ENCODE measurements at places on chromosomes 2 and 18.

- DNase-seq: no peak
Observed at GRCh38 chr2:11683966-11684365, 14.0 kb upstream of the NTSR2 start.

GRCh38 chr18:51884039-51884438 lies 456.0 kb upstream of the DCC start:
- DNase-seq: no peak

DNA sequence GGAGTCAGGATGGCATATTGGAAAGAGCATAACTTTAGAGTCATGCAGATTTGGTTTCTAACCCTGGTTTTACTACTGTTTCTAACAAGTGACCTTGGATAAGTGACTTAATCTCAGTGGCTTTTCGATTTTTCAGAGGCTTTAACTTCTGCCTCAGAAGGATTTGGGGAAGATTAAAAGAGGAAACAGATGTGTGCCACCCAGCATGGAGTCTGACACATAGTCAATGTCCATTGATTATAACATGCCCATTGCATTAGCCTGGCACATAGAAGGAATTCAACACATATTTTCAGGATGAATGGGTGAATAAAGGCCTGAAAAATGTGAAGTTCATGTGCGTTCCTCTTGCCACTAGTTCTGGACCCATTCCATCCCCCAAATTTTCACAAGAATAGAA lies 438.2 kb downstream of the EPHA4 start:
- DNase-seq: no peak

DNA sequence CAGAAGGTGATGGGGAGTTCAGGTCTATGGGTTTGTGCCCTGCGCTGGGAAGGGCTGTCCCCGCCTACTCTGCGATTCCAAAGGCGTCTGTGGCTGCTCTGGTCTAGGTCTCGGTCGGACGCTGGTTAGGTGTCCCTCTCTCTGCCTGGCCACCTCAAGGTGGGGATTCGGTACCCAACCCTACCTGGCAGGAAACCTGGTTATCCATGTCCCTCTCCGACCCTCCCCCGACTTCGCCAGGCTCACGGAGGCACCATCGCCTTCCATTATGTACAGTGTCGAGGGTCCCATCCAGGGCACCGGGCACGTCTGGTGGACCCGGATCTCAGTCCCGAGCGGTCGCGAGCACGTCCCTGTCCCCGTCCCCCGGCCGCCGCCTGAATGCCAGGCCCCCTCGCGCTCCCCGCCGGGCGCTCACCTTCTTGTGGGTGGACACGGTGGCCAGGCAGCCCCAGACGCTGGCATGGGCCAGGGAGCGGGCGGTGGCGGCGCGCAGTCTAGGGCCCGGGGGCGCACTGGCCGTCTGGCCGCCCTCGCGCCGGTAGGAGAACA lies 628 bp downstream of the CREG2 start:
- DNase-seq: no peak

- no peak for DNase-seq
Observed at GRCh38 chr18:50627594-50628532, 68.0 kb downstream of the MAPK4 start.

- DNase-seq: peak; percentile 91
Observed at GRCh38 chr2:241443486-241444223, 64.7 kb downstream of the STK25 start.

- no peak for DNase-seq
Observed at GRCh38 chr2:939936-940601, 10.6 kb upstream of the SNTG2 start.

DNA sequence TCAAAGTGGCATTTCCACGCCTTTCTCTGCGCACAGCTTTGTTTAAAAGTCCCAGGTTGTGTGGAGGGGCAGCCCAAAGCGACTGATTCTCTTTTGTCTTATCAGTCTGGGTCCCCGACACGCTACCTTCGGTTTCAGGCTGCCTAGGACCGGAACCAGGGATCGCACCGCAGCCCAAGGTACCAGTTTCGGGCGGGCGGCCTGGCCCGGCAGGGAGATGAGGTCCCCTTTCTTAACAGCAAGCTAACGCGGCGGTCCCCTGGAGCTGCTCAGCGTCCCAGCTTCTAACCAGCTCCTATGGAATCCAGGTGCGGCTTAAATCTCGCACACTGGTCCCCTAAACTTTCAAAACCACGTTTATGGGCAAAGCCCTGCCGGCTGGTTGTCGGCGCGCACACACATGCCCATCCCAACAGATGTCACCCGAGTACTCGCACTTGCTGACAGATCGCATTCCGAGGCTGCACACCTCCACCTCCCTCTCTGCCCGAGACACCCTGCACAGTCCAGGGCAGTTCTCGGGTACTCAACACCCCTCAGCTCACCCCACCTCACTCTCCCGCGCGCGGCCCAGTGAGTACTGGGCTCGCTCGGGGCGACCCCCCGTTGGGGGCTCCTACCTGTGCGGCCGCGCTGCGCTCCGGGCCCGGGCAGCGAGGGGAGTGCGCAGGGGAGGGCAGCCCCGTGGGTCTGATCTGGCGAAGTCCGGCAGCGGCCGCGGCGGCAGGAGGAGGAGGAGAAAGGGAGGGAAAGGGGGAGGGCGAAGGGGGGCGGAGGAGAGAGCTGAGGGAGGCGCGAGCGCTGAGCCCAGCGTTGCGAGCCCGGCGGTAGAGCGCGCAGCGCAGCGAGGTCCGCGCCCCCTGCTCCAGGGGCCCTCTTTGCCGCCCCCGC lies at the start of gene EFEMP1:
Gene EFEMP1, minus strand, starts transcription at position 692 of the 891 bp plus-strand sequence. CDS start 1,342 bp downstream, outside the sequence.
- no peak for DNase-seq

- DNase-seq: no peak
Observed at GRCh38 chr2:100791936-100792308, 28.0 kb upstream of the NPAS2 start.

DNA sequence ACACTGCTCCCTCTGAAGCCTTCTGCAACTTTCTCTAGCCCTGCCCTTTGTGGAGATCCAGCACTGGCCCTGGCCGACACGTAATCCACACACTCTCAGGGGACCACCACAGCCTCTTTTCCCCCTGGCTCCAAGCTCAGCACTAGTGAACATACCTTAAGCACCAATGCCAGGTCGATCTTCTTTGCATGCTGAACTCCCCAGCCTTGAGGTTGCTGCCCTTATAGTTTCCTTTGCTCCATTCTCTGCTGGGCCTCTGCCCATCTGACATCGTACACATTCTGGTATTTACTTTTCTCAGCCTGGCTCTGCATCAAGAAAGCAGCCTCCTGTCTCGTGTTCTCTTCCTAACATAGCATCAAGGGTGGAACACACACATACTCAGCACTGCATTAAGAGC lies 361.5 kb downstream of the LPIN1 start:
- no peak for DNase-seq

DNA sequence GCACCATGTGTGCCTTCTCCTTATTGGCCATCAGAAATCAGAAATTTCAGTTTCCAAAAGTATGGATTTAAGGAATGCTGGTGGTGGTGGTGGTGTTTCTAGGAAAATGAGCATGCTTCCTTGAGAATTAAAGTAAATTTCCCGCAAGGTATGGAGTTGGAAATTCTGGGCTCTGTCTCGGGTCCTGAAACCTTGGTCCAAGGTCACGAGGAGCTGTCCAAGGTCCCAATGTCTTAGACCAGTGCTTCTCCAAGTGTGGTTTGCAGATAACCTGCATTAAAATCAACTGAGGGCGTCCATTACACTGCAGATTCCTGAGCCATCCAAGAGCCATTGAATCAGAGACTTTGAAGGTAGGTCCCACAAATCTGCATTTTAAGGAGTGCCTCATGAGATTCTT lies 210.9 kb upstream of the PKDCC start:
- peak; percentile 27 for DNase-seq

GRCh38 chr2:27092696-27093429 lies 6.3 kb downstream of the KHK start:
- DNase-seq: no peak

DNA sequence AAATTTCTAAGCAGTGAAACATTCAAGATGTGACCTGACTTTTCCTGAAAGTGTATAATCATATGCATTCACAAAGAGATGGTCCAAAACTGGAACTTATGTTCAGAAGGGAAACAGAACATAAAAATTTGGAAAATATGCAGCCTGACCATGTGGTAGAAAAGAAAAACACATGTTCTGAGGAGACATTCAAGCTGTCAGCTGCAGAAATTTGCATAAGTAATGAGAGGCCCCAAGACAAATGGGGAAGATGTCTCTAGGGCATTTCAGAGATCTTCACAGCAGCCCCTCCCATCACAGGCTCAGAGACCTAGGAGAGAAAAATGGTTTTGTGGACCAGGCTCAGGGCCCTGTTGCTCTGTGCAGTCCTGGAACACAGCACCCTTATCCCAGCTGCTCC lies 123.8 kb downstream of the RPIA start:
- no peak for DNase-seq

GRCh38 chr2:57534358-57534757 lies 512.2 kb upstream of the VRK2 start:
- no peak for DNase-seq

DNA sequence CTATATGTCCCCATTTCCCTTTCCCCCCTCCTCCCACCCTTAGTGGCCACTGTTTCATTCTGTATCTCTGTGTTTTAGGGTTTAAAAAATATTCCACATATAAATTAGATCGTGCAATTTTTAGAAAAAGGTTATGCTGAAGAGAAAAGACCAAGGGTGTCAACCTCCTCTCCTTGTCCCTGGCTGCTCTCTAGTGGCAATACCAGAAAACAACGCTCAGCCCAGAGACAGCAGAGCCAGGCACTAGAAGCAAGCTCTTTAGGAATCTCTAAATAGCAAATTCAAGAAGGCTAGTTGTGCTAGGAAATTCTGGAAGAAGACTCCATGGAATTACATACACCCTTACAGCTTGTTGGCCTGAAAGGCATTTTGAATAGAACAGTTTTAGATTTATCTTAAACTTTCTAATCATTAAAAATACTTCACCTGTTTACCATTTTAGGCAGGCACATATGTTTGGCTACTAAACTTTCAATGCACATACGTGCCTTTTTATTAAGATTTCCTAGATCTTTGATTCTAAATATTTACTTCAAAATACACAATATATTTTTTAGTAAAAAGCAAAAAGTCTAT lies 35.1 kb upstream of the RASGRP3 start:
- peak; percentile 10 for DNase-seq

GRCh38 chr18:379681-380330 lies 112.0 kb upstream of the THOC1 start:
- no peak for DNase-seq

- no peak for DNase-seq
Observed at GRCh38 chr2:236282406-236282805, 18.2 kb upstream of the ASB18 start.

DNA sequence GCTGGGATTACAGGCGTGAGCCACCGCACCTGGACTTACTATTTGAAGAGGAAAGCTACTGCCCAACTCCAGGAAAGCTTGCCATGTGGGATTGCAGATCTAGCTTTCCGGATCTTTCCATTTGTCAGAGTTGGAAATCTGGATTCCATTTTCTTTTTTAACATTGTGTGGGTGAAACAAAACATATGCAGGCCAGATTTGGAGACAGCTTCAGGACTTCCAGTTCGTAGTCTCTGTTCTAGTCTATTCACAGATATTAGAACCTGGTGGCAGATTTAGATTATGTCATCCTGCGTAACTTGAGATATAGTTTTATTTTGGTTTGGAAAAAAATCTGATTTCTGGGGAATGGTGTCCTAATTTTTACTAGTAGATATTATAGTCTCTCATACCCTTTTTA lies 70.5 kb downstream of the ZNF236 start:
- no peak for DNase-seq

DNA sequence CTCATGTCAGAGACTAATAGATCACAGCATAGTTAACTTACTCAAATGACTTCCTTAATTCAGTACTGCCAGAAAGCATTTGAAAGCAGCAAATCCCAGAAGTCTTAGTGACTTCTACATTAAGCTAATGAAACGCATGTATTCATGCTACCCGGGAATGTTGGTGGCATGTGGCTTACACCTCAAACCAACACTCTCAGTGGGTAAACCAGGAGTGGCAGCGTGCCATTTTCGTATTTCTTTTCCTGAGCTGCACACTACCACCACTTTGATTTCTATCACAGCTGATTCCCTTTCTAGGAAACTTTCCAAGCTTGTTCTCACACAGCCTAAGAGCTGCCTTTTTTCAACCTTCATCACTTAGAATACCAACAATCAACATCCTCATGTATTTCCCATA lies 646.6 kb downstream of the NRXN1 start:
- no peak for DNase-seq

DNA sequence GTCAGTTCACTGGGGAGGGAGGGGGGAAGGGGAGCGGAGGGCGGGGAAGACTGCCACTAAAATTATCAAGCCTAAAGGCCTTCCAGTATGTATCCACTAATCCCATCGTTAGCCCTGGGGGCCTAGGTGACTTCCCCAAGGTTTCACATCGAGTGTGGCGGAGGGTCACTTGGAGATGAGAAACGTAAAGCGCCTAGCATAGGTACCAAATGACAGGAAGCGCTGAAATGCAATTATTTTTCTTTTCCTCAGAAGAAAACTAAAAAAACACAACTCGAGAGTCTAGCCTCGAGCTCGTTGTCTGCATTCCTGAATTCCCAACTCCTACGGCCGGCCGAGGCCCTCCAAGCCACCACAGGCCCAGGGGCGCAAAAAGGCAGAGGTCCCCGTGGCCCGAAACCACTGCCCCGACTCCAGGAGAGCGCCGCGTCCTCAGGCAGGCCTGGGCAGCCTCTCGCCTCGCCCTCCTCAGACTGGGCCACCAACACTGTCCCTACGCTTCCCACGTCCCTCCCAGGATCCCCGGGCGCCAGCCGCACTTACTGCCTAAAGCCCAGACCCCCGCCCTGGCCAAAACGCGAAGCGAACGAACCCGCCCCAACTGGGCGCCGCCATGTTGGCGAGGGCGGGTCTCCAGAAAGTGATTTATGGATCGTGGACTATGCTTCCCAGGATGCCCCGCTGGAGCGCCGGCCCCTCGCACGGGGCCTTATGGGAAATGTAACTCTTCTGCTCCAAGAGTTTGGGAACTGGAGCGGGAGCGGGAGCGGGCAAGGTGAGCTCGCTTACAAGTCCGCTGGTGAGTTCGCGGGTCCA lies at the start of gene USP40:
Gene USP40, minus strand, starts transcription at position 642 of the 816 bp plus-strand sequence. CDS start 1,228 bp downstream, outside the sequence.
- peak; percentile 49 for DNase-seq

- DNase-seq: no peak
Observed at GRCh38 chr2:233706720-233707119, 6.0 kb upstream of the UGT1A5 start.

DNA sequence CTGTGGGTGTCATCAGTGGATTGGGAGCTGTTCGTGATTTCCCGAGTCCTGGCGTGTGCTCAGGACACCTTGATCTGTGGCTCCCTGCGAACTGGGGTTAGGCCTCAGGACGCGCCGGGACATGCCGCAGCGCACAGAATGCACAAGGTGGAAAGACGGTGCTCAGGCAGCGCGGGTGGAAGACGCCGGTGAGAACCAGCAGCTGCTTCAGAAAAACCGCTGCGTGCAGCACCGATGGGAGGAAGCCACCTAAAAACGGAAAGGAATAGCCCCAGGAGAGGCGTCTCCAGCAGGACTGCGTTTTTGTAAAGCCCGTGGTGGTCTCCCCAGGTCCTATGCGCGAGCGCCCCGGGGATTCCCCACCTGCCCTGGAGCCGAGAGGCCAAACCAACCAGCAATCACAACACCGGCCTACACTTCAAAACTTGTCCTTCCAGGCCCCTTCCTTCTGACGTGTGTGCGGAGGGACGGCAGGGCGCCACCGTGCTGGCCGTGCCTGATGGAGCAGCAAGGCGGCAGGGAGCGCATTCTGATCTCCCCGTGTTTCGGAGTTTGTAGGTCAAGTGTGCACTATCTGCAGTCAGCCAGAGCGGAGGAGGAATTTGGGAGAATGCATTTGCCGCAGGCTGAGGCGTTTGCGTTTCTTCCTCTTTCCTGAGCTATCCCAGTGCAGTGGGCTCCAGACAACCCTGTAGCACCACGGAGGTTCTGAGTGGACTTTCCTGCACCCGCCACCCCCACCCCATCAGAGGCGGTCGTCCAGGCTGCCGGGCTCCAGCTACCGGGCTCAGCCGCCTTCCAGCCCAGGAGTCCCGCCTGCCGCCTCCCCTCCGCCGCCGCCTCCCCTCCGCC lies 32.2 kb downstream of the RTP5 start:
- DNase-seq: no peak

Data from CD4-positive, alpha-beta T cell treated with Interleukin-10 for 1 hour (primary cell).